AG08396 (cell line): ENCODE measurements at places on chromosomes 7 and 10.

GRCh38 chr10:102872163-102872562 lies 2.9 kb downstream of the AS3MT start:
- no peak for DNase-seq

GRCh38 chr7:36312064-36312914 lies 77.4 kb upstream of the ANLN start:
- no peak for DNase-seq

GRCh38 chr10:126908225-126908624 lies 3.0 kb downstream of the DOCK1 start:
- DNase-seq: no peak

GRCh38 chr10:83706120-83706519 lies 433.2 kb upstream of the GHITM start:
- no peak for DNase-seq

- DNase-seq: no peak
Observed at GRCh38 chr10:18137111-18137510, 3.1 kb upstream of the CACNB2 start.

GRCh38 chr10:17423632-17424186 lies 30.7 kb downstream of the ST8SIA6 start:
- no peak for DNase-seq

DNA sequence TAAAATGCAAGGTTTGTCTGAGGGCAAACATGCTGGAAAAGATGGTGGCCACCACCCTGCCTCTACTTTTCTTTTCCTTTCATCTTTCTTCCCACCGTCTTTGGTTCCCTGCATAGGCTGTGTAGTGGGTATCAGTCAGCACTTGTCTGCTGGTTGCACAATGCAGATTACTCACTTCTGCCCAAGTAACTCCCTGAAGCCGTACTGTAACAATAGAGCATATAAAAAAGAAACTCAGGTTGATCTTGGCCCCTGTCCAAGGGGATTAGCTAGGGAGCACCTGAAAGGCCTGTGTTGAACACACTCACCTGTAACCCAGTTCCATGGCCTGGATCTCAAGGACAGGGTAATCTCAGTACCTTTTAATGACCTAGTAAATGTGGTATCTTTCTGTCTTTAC lies 533.0 kb upstream of the GALNT17 start:
- no peak for DNase-seq

GRCh38 chr7:150858236-150859197 lies 6.2 kb downstream of the AOC1 start:
- no peak for DNase-seq
